ENCODE measurements at places on chromosomes 7 and 10. TPM values are rescaled to one million over a fixed set of nuclear protein-coding genes. Genes with fewer than 3 reads are reported as not detected.

- H3K36me3 ChIP-seq: peaks cover 24% of the 10 kb centered on the region
- H3K4me3 ChIP-seq: no peak overlapping the region
- no peak overlapping the region for H3K27ac ChIP-seq
Observed at GRCh38 chr10:58210160-58210559, 57.5 kb downstream of the IPMK start.

DNA sequence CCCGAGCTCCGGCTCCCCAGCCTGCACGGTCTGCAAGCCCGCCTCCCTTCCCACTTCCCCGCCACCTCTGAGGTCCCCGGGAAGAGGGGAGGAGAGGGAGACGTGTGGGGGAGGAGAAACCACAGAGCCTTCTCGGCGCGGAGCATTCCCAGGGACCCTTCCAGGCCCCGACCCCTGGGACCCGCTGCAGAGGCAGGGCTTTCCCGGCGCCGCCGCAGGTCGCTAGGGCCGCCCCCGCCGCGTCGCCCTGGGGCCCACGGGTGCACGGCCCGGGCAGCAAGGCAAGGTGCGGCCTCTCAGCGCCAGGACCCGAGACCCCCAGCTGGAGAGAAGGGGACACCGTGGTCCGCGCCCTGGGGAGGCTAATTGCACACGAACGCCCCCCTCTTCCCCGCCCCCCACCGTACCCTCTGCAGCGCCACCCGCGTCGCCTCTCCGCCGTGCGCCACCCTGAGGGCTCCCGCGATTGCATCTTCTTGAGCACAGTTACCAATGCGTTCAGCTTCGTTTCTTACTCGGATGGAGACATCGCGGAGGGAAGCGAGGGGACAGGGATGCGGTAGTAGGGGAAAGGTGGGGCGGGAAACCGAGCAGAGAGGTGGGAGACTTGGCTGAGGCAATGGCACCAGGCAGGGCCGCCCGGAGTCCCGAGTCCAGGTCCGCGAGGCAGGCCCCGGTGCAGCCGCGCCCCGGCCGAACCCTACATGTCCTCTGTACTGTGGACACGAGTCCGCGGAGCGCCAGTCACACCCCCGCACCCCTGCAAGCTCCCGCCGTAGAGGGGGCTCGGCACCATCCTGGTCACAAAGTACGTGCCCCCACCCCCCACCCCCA lies 28.9 kb downstream of the SKIDA1 start:
- DNase-seq: peak; percentile 63
- H3K4me1 ChIP-seq: peaks cover 25% of the 10 kb centered on the region
- peaks cover 3% of the 10 kb centered on the region for H3K36me3 ChIP-seq
- H3K27ac ChIP-seq: no peak overlapping the region
- peak overlapping the region; percentile 97 for H3K4me3 ChIP-seq

DNA sequence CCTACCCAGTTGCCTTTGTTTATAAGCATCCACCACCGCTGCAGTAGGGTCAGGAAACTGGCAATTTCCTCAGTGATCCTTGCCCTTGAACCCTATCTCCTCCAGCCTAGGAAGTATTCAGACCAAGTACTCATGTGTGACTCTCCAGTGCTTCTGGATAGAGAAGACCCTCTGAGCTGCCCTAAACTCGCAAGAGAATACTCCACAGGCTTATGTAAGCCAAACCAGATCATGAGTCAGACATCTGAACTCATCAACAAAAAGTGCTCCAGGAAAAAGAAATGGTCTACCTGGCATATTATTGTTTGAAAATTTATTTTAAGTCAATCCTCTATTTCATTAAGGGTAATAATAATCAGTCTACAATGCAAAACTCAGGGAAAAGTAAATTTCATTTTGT lies 101.3 kb downstream of the KAT6B start:
- H3K36me3 ChIP-seq: no peaks in the 10 kb centered on the region
- peaks cover 12% of the 10 kb centered on the region for H3K4me1 ChIP-seq
- peak overlapping the region; percentile 43 for H3K27ac ChIP-seq
- no peak for DNase-seq

- no peak for DNase-seq
- no peak overlapping the region for H3K4me3 ChIP-seq
- peaks cover 22% of the 10 kb centered on the region for H3K4me1 ChIP-seq
- peaks cover 3% of the 10 kb centered on the region for H3K36me3 ChIP-seq
- H3K27ac ChIP-seq: peak overlapping the region; percentile 64
Observed at GRCh38 chr7:55970978-55971377, 6.6 kb downstream of the NIPSNAP2 start.

DNA sequence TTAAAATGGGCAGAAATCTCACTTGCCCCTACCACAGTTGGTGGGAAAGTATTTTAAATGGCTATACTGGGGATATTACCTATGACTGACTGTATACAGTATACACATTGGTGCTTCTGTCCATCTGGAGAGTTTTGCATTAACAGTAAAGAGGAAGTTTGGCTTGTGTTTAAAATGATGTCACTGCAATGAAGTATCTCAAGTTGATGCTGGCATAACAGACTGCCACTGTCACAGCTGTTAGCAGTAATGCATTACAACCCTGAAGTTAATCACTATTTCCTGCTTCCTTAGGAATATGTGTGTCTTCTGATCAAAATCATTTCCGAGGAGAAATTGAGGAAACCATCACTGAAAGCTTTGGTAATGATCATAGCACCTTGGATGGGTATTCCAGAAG lies 1.9 kb downstream of the DKK1 start:
- peaks cover 5% of the 10 kb centered on the region for H3K36me3 ChIP-seq
- H3K4me3 ChIP-seq: no peak overlapping the region
- peaks cover 37% of the 10 kb centered on the region for H3K27me3 ChIP-seq

DNA sequence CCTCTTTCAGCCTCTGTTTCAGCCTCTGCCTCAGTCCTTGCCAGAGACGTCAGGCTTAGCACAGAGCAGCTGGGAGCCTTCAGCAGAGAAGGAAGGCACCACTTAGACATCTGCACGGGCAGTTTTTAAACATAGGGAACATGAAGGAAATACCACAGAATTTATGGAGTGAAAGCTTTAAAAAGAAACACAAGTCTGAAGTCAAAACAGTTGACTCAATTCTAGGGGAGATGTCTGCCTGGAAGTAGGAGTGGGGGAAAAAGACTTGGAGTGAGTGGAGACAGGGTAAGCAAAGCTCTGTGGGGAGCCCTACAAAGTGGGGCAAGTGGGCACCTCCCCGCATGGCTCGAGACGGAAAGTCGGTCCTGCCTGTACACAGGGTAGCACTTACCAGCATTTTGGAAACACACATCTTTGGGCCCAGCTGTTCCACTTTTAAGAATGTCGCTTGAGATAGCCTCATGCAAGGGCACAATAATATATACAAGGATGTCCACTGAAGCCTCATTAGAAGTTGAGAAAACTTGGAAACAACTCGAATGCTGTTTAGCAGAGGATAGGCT lies 5.0 kb upstream of the TBXAS1 start:
- peaks cover 13% of the 10 kb centered on the region for H3K4me1 ChIP-seq
- no peak overlapping the region for H3K27ac ChIP-seq
- no peak for DNase-seq
- H3K36me3 ChIP-seq: no peaks in the 10 kb centered on the region
- H3K4me3 ChIP-seq: no peak overlapping the region
- H3K27me3 ChIP-seq: peaks cover 8% of the 10 kb centered on the region

DNA sequence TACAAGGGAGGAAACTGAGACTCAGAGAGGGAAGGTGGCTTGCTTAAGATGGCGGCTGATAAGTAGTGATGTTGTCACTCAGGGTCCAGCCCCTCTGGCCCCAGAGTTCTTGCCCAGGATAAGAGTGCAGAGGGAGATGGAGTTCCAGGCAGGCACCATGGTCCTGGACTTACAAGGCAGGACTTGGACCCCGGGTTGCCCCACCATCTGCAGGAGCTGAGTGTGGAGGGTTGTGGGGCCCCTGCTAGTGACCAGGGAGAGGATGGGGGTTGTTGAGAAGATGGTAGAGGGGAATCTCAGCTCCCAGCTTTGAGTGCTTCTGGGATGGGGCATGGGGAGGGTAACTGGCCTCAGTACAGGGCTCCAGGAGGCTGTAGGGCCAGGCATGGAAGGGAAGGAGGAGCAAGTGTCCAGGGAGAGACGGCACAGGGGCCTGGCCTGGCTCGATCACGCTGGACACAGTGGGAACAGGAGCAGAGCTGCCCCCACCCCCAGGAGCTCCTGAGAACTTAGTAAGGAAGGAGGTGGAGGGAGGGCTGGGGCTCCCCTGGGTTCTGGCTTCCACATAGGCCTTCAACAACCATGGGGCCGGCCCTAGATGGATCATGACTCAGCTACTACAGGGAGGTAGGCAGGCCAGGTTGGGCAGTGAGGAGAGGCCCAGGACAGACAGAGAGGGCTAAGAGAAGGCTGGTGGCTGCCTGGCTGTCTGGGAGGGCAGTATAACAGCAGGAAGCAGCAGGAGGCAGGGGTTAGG lies 28.2 kb downstream of the PPIF start:
- no peak for DNase-seq
- peaks cover 2% of the 10 kb centered on the region for H3K36me3 ChIP-seq
- peaks cover 4% of the 10 kb centered on the region for H3K4me1 ChIP-seq
- no peak overlapping the region for H3K4me3 ChIP-seq
- H3K27me3 ChIP-seq: no peaks in the 10 kb centered on the region

GRCh38 chr7:148626828-148627227 lies 36.3 kb downstream of the C7orf33 start:
- H3K27ac ChIP-seq: no peak overlapping the region
- no peaks in the 10 kb centered on the region for H3K36me3 ChIP-seq
- peaks cover 42% of the 10 kb centered on the region for H3K4me1 ChIP-seq
- H3K4me3 ChIP-seq: no peak overlapping the region
- peaks cover 6% of the 10 kb centered on the region for H3K27me3 ChIP-seq
- DNase-seq: no peak

- H3K36me3 ChIP-seq: no peaks in the 10 kb centered on the region
- no peak for DNase-seq
- H3K4me1 ChIP-seq: peaks cover 11% of the 10 kb centered on the region
- peak overlapping the region; percentile 74 for H3K4me3 ChIP-seq
- no peak overlapping the region for H3K27ac ChIP-seq
Observed at GRCh38 chr7:69596723-69597277, 1.5 kb upstream of the AUTS2 start.

DNA sequence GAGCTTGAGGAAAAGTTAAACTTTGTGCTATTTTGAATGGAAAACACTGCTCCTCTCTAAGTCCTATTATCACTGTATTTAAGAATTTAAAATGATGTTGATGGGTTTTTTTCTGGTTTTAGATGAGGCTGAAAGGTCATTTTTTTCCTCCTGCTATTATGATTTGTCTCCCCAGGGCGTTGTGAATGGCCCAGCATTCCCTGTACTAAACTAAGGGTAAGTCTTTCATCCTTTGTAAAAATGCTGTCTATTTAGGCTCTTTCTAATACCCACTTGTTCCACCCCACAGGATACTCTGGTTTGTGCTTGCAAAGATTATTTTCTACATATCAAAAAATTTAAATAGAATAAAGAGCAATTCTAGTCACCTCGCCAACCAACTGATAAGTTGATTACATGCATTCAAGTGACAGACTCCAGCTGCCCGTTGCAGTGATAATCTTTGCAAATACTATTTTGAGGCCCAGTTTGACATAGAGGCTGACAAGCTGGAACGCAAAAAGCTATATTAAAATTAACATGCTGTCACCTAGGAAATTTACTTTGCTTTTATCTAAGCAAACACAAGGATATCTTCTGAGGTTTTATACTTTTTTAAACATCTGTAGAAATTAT lies 222.3 kb upstream of the TMEM229A start:
- DNase-seq: no peak
- no peaks in the 10 kb centered on the region for H3K4me1 ChIP-seq
- H3K27ac ChIP-seq: no peak overlapping the region

GRCh38 chr7:34755008-34755407 lies 97.0 kb downstream of the NPSR1 start:
- no peaks in the 10 kb centered on the region for H3K36me3 ChIP-seq
- no peak for DNase-seq
- no peak overlapping the region for H3K4me3 ChIP-seq

DNA sequence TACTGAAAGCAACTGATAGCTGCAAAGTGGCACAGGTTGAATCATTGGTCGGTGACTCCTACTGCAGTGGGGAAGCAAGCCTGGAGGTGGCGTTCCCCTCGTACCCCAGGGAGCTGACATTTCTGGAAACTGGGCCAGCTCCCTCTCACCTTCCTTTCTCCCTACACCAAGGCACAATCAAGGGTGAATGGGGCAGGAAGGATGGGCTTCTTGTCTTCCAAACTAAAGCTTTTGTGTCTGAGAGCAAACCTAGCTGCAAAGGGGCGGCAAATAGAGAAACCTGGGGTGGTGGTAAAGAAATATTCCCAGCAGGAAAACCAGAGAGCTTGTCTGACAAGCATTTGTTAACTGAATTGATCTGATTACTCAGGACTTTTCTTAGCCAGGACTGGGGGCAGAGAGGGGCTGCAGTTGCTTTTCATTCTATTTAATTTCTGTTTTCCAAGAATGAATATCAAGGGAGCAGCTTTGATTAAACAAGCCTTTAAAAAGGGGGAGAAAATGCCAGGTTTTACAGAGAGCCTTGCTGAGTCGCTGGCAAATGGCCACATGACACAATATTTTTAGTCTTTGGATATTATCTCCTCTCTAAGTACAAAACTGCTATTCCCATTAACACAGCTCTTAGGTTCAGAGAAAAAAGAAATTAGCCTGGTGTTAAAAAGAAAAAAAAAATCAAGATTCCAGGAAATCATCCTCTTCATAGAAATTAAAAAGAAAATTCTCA lies 27.8 kb downstream of the CDHR3 start:
- no peak for DNase-seq
- H3K36me3 ChIP-seq: no peaks in the 10 kb centered on the region
- no peaks in the 10 kb centered on the region for H3K27me3 ChIP-seq

DNA sequence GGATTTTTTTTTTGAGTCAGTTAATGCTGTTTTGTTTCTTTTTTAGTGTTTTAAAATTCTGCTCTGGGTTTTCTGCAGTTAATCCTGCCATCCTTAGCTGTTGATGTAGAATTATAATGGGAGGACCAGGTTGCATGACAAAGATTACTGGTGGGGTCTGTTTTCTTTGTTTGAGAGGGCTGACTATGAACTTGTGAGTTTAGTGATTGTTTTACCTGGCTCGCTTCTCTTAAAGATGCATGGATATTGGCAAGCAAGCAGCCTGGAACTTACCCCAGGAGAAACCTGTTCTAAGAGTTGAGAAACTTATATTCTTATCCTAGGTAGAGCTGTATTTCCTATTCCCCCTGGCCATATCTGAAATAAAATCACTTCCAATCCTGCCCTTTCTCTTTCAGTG lies 727.8 kb downstream of the GRM8 start:
- H3K27ac ChIP-seq: no peak overlapping the region
- no peaks in the 10 kb centered on the region for H3K4me1 ChIP-seq
- no peaks in the 10 kb centered on the region for H3K27me3 ChIP-seq
- H3K4me3 ChIP-seq: no peak overlapping the region

GRCh38 chr7:140245611-140246105 lies 68.9 kb upstream of the KDM7A start:
- no peaks in the 10 kb centered on the region for H3K36me3 ChIP-seq
- H3K27me3 ChIP-seq: no peaks in the 10 kb centered on the region
- no peak overlapping the region for H3K27ac ChIP-seq
- peaks cover 15% of the 10 kb centered on the region for H3K4me1 ChIP-seq
- no peak for DNase-seq
- H3K4me3 ChIP-seq: no peak overlapping the region

AKR1C3 gene
- total RNA-seq: 0.44 TPM

MINDY4 gene
- total RNA-seq: 1.1 TPM

GTPBP10 gene
- 71.1 TPM for total RNA-seq

RBP3 gene
- total RNA-seq: not detected

CCL24 gene
- not detected for total RNA-seq

GALNT17 gene
- total RNA-seq: not detected

MMRN2 gene
- total RNA-seq: 0.05 TPM
